ENCODE measurements at places on chromosomes 7 and 10.

DNA sequence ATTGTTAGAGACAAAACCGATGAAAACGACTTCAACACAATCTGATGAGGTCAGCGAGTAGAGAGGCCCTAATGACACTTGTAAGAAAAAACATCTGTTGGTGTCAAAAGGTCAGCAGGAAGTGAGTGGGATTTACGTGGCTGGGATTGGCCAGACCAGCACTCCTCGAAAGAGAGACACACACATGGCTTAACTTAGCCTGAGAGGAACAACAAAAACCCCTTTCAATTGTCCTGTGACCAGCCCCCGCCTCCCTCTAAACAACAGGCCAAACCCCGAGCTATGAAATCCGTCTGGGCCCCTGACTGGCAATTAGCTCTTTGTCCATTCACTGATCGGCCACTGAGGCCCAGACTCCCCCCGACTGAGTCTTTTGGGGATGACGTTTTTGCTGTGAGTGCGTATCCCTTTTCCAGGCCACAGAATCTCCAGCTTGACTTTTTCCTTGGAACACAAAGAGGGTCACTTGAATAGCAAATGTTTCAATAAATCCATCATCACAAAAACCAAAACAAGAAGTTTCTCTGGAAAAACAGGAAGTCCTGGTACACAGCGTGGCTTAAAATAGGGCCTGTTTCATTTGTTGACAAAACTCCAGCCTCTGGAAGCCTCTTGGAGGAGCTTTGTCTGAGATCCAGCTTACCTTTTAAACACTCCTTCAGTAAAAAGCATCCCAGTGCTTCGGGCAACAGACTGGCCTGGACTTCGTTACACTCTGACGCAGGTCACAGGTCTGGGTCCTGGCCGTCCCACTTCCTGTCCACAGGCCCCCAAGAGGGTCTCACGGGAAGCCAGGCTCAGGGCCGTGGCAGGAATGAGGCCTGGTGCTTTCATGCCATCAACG lies 103.0 kb downstream of the CTBP2 start:
- DNase-seq, result no peak

- no peak for DNase-seq
These were observed 7.9 kb upstream of the HOXA2 start for GRCh38 chr7:27110186-27111031.

DNA sequence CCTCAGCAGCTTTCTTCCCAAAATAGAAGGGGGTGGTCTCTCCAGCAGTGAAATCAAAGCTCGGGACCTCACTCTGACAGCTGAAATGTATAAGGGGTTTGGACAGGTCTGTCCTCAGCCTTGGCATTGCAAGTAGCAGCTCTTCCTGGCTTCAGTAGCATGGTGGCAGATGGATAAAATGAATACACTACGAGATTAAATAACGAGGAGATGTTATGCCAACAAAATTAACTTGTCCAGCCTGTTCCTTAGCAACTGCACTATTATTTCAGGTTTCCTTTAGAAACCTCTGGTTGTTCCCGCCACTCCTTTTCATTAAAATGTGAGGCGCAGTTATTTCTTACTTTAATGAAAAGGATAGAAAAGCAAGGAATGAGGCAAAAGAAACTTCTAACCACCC lies 24.9 kb downstream of the PRLHR start:
- DNase-seq, result no peak

GRCh38 chr7:30974605-30975255 lies 11.0 kb downstream of the GHRHR start:
- peak; percentile 98 for DNase-seq

DNA sequence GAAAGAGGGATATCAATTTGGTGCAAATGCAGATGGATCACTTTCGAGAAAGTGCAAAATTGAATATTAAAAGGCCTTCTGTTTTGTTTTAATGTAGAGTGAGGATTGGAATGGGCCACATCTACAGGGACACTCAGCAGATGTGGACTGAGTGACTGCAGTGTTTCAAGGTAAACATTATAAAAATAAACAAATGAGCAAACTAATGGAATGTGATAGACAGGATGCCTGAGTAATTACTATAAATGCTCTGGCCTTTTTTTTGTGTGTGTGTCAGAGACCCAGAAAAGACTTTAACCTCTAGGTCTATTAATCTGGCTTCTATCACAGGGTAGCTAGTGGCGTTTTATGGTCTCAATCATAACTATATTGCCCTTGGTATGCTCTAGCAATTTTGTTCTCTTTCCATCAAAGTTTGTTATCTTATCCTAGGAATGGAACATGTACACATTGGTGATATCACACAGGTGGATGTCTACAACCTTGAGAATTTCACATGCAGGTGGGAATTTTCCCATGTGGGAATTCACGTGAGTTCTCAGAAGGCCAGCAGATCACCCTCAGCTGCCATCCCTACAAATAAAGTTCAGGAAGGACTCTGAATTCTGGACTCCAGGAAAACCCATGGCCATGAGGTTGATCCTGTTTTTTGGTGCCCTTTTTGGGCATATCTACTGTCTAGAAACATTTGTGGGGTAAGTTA lies at the start of gene CPA2:
TSS of gene CPA2 (plus strand) at position 606 of the 703 bp plus-strand sequence. CDS start at position 625, 19 bp downstream.
- no peak for DNase-seq

DNA sequence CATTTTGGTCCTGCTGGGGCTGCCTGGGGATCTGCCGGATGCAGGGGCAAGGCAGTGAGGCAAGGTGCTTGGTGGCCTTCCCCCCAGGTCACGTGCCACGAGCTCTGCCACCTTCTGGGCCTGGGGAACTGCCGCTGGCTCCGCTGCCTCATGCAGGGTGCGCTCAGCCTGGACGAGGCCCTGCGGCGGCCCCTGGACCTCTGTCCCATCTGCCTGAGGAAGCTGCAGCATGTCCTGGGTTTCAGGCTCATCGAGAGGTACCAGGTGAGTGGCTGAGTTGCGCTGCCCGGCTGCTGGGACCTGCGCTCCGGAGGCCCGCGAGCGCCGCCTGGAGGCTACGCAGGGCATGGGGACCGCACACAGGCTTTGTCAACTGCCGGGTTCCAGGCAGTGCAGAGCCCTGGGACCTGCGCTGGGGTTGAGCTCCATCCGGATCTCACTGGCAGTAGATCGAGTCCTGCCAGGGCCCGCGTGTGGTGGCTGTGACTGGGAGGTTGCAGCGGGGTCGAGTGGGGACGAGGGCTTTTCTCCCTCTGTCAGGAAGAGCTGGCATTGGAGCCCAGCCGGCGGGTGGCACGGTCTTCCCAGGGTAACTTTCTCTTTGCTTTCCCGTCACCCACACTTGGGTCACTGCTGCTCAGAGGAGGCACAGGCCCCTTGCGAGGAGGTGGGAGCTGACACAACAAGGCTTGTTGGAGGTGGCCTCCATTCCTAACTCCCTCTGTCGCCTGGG lies 21.7 kb downstream of the AMZ1 start:
- peak; percentile 92 for DNase-seq

GRCh38 chr10:792083-792791 lies 102.8 kb upstream of the DIP2C start:
- DNase-seq, result no peak

Data from Calu3 (cell line).